ENCODE measurements at places on chromosomes 5 and 9. TPM values are rescaled to one million over a fixed set of nuclear protein-coding genes. Genes with fewer than 3 reads are reported as not detected.

- no peak for DNase-seq
Observed at GRCh38 chr9:101376111-101376848, 8.5 kb downstream of the BAAT start.

GRCh38 chr5:32508806-32509805 lies 64.6 kb upstream of the ZFR start:
- no peak for DNase-seq

- DNase-seq = no peak
Observed at GRCh38 chr9:128045831-128046230, 21.3 kb downstream of the NAIF1 start.

DNA sequence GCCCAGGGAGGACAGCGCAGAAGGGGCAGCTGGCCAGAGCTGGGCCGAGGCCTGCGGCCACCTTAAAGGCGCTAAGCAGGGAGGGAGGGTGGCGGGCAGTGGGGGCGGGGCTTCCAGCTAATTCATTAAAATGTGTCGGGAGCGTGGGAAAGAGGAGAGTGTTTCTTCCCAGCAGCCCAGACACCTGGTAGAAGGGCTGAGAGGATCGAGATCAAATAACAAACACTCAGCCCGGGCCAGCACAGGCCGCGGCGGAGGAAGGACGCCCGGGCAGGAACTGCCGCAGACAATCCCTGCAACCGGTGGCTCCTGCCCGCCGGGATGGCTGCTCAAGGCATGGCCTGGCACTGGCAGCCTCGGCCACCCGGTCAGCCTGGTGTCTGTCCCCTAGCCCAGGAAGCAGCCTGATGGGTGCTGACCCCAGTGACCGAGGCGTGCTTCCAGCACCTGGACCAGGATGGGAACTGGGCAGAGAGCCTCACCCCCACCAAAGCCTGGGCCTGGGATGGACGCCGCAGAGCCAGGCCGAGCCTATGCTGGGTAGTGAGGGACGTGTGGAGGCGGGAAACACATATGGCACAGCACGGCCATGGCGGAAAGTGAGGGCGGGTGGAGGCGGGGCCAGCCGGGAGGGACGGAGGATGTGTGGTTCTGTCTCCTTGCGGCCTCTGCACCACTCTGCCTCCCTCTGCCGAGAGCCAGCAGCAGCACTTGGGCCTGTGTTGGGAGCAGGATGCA lies 3.2 kb upstream of the NRARP start:
- peak; percentile 69 for DNase-seq

DNA sequence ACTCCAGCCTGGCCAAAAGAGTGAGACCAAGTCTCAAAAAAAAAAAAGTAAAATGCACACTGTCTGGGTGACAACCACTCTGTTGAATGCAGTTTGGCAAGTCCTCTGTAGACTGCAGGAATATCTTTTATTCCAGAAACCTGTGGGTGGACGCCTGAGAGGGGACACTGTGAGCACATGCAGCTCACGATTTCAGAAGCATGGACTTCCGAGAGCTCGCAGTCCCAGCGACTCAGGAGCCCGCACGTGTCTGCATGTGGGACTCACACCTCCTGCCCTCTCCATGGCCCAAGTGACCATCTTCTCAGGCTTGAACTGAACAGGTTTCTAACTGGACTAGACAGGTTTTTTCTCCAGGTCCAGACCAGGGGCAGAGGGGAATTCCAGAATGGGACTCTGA lies 388.6 kb upstream of the IRX2 start:
- no peak for DNase-seq

DNA sequence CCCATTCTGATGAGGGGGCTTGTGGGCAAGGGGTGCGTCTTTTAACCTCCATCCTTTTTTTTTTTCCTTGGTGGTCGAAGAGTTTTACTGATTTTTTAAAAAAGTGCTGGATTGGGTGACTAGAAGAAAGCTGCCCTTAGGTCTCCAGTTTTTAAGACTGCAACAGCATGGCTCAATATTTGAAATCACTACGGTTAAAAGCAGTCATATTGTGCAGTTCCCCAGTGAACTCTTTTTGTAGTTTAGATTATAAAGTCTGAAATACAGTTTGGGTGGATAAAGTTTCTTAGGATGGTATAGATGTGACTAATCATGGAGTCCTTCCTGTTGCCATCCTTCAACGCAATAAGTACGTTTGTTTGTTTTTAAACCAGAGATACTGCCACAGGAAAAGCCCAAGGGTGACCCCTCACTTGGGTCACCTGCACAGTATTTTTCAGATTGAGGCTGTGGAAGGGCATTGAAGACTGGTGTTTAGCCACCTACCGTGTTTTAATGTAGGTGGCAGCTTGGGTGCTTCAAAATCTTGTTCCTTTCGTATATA lies 520 bp upstream of the DHFR start:
- no peak for DNase-seq

GRCh38 chr5:122394284-122394930 lies 82.4 kb downstream of the SNCAIP start:
- no peak for DNase-seq

GRCh38 chr5:159510282-159510681 lies 180.0 kb upstream of the IL12B start:
- no peak for DNase-seq

- DNase-seq = no peak
Observed at GRCh38 chr5:172801179-172801671, 30.2 kb upstream of the DUSP1 start.

DNA sequence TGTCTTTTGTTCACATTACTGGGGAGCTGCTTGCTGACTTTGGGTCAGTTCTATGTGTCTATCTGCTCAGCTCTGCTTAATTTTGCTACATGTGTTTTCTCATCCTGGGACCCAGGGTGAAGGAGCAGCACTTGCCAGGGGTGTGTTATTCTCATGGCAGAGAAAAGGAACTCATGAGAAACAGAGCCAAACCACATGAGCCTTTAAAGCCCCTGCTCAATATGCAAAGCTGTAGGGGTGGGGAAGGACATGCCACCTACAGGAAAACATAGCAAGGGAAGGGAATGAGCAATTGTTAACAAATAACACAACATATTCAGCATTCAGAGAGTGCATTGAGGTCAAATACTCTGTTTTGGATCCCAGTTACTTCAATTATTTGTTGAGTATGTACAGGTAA lies 290.9 kb downstream of the CDK5RAP2 start:
- no peak for DNase-seq

DNA sequence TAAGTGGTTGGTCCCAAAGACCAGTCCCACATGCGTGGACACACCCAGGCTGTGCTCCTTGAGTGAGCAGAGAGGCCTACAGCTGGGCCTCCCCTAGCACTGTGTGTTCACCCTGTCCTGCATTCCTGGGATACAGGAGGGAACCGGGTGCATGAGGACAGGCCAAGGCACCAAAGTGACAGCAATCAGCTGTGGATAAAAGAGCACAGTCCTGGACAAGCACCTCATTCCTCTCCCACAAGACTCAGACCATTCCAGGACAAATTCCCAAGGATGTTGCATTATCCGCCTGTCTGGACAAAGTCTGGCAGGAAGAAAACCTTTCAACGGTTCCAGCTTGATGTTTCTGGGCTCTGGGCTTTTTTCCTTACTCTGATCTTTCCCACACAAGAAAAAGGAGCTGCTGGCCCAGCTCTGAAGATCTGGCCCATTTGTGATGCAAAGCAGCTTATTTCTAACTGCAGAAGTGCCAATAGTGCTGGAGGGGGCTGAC lies 273.2 kb downstream of the ENC1 start:
- peak; percentile 55 for DNase-seq

- DNase-seq = no peak
Observed at GRCh38 chr5:74156728-74157383, 483.7 kb downstream of the ENC1 start.

The PDLIM4 gene
- total RNA-seq = 33.9 TPM

The S100Z gene
- not detected for total RNA-seq

The PFN3 gene
- total RNA-seq = not detected
